ENCODE measurements at places on chromosomes 4 and X.

GRCh38 chr4:79287718-79288117 is 38.1 kb downstream of the NAA11 start:
- DNase-seq = no peak

DNA sequence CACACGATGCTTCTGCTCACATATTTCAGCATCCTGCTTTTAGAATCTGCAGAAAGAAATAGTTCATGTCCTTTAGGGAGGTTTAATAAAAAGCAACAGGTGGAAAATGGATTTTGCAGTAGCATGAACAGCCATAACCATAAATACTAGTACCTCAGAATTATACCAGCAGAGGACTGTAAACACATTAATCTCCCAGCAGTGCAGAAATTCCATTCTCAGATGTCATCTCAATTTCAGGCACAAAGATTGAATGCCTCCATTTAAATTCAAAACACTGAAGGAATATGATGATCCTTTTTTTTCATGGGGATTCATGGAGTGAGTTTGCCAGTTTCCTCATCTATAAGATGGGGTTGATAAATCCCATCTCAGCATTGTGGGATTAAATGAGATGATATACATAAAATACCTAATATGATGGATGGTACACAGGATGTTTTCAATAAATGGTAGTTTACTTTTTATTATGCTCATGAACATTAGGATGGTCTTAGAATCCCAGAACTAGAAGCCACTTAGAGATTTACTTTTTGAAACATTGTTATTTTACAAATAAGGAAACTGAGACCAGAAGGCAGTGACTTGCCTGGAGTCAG is 566 bp upstream of the LIMCH1 start:
- DNase-seq = no peak

DNA sequence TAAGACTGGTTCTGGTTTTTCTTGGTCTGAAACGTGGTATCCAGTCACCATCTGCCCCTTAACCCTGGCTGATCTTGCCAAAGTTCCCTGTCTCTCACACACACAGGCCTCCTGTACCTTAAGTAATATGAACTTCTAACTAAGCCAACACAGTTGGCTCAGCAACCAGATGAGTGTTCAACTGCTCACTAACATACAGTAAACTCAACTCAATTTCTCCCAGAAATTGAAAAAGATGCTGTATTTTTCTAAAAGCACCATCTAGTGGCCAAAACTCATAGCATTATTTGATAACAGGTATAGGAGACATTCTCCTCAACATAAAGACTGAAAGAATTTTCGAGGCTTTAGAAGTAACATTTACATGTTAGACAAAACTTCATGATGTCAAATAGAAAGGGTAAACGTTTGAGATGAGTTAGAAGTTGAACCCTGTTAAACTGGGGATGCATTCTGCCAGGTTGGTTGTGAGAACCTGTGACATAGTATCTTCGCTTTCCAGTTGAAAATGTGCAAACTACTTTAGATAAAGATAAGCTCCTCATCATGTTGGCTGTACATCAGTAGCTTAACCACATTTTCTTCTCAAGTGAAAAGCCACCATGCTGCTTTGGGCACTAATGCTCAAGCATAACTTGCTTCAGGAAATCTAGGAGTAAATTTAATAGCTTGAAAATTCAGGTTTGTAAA is 31.2 kb downstream of the CCNI start:
- no peak for DNase-seq

DNA sequence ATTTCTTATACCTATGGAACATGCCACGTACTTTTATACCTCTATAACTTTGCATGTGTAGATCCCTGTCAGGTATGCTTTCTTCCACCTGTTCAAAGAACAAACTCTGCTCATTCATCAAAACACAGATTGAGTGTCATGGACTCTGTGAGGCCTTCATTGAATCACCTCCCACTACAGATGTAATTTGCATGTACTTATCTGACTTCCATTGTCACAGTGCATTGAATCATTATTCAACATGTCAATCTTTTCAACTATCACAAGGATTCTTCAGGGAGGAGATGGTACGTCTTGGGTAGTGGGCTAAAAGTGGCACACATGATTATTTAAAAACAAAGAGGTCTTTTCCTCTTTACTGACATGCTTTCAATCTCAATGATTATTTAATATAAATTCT is 24.1 kb downstream of the SPOCK3 start:
- no peak for DNase-seq

- DNase-seq = no peak
Measured at GRCh38 chrX:122504026-122504425, 680.1 kb upstream of the GRIA3 start.

DNA sequence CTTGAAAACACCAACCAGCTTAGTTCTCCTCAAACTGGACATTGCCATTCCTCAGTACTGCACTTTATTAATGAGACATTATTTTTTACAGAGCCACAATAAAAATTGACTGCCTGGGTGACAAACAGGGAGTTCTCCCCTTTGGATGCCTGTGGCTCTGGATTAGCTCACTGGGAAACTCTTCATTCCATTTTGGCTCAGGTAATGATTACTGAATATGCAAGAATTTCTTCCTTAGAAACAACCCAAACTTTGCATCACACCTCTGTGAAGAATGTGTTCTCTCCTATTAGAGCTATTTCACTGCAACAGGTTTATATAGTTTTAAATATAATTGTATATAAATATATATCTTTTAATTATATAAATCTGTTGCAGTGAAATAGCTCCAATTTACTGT is 2065.8 kb downstream of the ARAP2 start:
- DNase-seq = no peak

DNA sequence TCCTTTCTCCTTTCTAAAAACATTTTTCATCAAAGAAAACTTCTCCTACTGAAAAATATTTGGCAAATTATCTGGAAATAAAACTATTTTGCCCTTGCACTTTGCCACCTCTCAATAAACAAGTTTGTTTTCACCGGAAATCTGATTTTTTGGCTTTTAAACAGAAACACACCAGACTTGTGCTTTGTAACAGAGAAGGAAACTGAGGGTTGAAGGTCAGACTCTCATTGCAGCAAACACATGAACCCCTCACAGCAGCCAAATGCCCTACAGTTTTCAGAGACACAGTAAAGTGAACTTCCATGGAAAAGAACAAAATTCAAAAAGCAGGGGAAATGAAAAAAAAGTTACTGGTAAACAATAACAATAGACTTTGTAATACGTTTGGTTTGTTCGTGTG is 95.6 kb upstream of the WDR17 start:
- DNase-seq = no peak

GRCh38 chrX:105126201-105126600 is 94.3 kb downstream of the TEX13A start:
- no peak for DNase-seq

DNA sequence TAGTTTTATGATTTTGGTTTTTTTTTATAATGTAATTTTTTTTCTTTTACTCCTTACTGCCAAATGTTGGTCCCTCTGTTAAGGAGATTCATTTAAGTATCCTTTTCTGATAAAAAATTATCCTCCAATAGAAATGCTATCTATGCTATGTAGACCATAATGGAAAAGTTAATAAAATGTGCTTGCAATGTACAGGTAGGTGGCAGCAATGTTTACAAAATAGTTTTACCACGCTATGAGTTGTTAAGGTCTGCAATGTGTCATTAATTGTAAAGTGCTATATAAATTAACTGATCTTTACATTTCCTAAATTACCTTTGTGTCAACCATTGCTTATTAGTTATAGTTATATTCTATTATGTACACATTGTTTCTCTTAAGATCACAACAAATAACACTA is 3.8 kb upstream of the CENPC start:
- no peak for DNase-seq

- DNase-seq = no peak
Measured at GRCh38 chr4:40333921-40334352, 1.2 kb upstream of the CHRNA9 start.

DNA sequence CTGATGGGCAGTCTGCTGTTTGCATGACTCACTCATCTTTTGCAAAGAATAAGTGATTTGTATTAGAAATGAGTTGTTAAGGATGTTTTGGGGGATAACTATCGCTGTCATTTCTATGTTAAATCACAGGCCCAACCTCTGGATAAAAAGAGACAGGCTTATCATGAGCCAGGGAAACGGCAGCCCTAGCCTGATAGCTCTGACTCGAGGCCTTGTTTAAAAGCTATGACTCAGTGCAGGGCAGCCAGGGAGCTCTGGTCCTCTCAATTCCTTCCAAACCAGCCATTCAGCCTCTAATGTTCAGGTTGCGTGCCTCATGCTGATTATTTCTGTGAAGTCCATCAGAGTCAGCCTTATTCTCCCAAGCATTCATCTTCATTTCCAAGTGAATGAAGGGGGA is 305.9 kb upstream of the HAND2 start:
- DNase-seq = no peak

DNA sequence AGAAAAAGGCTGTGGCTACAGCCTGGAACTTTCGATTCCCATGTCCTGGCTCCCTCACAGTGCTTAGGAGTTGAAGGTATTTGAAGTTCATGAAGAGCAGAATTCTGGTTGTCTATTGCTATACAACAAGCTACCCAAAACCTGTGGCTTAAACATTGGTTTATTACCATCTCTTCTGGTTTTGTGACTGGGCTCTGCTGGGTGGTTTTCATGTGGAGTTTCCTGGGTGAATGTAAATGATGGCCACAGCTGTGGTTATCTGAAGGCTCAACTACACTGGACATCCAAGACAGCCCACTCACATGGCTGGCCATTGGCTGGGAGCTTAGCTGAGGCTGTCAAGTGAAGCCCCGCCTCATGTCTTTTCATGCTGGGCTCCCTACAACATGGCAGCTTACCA is 7.2 kb upstream of the CCDC149 start:
- DNase-seq = no peak

- DNase-seq = no peak
Measured at GRCh38 chrX:41276661-41277506, 57.1 kb upstream of the DDX3X start.

DNA sequence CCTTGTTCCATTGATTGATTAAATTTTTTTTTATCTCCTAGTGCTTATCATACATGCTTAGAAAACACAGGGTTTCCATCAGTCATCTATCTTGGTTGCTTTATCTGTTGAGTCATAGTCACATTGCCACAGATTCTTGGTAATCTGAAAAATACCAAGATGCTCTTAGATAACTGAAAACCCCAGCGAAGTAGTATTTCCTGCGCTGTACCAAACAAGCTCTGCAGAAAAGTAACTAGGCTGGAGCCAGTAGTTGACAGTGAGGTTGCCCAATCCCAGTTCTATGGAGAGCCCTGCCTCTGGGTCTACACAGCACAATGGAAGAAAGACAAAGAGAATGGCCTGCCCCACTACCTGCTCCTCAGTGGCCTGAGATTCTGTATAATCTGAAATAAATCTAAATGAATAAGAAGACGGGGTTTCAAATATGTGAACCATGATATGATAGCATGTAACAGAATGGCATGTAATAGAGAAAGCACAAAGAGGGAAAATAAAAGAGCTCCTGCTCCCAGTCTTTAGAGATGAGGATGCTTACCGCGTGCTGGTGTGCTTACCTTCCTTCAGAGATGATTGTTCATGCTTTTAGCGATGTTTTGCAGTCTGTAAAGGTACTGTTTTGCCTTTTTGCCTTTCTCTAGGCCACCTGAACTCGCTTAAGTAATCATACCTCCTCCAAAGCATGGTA is 55.3 kb upstream of the RAPGEF2 start:
- no peak for DNase-seq

- no peak for DNase-seq
Measured at GRCh38 chrX:138082896-138083295, 517.0 kb downstream of the ZIC3 start.

- no peak for DNase-seq
Measured at GRCh38 chr4:140250989-140251552, 97.1 kb upstream of the MAML3 start.

DNA sequence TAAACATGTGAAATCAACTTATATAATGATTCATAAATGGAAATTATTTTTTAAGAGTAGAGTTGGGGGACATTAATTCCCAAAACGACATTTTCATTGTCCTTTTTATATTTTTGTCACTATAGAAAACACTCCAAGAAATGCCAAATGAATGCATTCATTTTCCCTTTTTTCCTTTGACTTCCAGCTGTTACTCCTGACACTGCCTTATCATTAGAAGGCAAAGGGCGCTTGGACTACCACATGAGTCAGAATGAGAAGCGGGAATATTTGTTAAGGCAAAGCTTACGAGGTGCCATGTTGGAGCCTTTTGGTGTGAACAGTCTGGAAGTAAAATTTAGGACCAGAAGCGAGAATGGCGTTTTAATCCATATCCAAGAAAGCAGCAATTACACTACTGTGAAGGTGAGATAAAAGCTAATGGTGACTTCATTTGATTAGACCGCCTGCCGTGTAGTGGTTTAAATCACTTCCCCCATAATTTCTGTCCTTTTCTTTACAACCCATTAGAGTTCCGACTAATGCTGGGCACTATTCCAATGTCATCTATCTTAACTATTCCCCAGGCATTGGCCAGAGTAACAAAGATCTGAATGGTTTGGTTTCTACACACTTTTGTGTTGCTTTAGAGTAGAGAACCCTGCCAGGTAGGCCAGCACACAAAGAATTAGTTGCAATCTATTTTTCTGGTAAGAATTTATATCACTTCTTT is 166.7 kb downstream of the FAT4 start:
- no peak for DNase-seq

DNA sequence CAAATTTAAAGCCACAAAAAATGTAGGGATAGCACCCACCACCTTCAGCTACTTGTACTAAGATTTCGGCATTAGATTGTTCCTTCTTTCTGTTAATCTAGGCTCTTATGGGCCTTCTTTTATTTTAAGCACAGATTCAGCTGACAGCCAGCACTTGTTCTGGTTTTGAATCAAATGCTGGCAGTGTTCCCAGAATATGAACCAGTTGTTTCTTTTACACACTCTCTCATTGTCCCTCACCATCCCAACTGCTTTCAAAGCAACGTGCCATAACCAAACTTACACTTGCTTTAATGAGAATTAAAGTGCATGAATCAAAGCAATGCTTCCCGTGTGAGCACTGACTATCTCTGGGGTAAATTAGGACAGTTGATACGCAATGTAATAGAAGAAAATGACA is 744.5 kb upstream of the FAM241A start:
- no peak for DNase-seq

DNA sequence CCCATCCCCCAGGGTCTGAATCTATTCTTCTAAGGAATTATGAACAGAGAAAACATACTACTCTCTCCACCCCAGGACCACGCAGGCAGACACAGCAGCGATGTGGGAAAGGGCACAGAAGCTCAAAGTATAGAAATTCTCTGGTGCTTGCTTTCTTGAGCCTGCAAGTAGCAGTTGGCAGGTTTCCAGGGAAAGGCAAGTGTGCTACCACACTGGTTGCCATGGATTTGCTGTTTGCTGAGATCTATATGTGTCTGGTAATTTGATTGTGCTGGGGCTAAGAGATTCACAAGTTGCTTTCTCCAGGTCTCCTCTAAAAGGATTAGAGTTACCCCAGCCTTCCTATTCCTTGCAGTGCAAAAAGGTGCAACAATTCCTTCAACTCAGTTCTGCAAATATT is 83.1 kb downstream of the GUCY2F start:
- DNase-seq = no peak

DNA sequence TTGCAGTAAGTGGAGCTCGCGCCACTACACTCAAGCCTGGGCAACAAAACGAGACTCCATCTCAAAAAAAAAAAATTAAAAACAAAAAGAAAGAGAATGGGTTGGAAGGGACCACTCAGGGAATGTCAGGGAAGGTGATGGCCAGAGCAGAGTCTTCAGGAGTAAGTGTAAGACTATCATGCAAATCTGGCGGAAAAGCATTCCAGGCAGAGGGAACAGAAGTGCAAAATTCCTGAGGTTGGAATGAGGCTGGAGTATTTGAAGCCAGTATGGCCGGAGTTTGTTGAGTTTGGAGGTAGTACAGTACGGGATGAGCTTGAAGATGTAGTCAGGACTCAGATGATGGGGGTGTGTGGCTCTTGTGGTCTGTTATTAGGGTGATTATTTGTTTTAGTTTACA is 7.4 kb downstream of the GALNT7 start:
- no peak for DNase-seq
